GM12865 (cell line): ENCODE measurements at places on chromosomes 7 and 10.
A peak's percentile ranks its signal among the peaks of the same experiment; 100 is the strongest.

GRCh38 chr7:29416276-29416937, 147.2 kb upstream of the PRR15 start:
- no peak for DNase-seq

DNA sequence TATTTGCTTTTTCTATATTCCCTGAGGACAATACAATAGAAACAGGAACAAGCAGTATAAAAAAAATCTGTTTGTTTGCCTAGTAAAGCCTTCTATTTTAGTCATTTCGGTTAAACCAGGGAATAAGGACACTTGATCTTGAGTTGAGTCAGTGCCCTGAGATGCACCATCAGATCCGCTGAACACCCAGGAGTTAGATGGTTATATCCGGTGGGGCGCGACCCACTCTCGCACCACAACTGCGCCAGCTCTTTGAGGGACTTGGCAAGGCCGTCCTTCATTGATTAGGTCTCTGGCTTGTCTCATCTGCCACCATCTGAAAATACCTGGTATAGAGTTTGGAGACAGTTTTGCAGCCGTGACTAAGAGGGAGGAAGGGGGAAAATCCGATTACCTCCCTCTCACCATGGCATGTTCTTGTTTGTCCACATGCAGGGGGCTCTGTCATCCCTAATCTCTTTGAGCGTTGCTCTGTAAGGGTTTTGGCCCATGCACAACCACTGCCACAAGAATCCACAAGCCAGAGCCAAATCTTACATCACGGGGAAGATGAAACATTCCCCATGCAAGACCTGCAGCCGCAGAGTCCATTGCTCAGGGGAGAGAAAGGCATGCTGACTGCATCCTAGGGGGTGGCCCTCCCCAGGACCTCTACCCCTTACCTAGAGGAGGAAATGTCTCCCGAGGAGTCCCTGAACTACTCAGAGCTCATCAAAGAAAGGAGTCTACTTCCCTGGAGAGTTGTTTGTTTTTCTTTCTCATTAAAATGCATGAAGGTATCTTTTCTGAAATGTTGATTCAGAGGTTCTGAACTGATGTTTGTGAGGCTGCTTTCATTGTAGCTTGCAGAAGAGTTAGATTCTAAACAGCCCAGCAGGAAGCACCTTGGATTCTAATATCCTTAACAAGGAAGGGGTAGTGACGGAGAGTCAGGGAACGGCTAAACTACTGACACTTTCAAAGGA, 101.6 kb upstream of the FAM171A1 start:
- no peak for DNase-seq

GRCh38 chr7:80277434-80278427, 143.1 kb downstream of the GNAI1 start:
- DNase-seq: no peak

DNA sequence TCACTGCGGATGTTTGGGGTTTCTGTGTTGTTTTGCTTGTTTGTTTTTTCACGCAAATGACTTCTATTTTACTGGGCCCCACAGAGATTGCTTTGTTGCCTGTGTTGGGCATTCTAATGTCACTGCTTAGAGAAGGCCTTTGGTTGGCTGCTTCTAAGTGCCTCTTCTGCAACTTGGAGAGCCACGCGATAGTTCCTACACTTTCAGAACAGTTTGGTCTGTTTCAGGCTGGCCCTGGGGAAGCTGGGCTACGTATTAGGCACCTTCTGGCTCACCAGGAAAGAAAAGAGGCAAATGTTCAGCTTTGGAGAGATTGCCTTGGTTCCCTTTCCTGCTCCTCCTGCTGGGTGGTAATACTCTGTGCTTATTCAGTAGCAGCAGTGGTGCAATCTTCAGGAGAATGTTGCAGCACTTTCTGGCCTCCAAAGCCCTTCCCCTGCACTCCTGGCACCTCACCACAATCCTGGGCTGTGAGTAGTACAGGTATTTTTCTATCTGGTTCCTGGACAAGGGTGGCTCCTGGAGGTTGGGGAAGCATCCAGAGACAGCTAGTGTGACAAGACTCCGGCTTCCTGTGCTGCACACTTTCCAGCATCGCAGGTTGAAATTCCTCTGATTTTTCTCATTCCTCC, 1.2 kb downstream of the ANTXRL start:
- no peak for DNase-seq

GRCh38 chr10:80493522-80494051, 39.5 kb downstream of the TSPAN14 start:
- DNase-seq: peak; percentile 24

- DNase-seq: no peak
Measured at GRCh38 chr7:2604608-2605174, 27.1 kb upstream of the TTYH3 start.

DNA sequence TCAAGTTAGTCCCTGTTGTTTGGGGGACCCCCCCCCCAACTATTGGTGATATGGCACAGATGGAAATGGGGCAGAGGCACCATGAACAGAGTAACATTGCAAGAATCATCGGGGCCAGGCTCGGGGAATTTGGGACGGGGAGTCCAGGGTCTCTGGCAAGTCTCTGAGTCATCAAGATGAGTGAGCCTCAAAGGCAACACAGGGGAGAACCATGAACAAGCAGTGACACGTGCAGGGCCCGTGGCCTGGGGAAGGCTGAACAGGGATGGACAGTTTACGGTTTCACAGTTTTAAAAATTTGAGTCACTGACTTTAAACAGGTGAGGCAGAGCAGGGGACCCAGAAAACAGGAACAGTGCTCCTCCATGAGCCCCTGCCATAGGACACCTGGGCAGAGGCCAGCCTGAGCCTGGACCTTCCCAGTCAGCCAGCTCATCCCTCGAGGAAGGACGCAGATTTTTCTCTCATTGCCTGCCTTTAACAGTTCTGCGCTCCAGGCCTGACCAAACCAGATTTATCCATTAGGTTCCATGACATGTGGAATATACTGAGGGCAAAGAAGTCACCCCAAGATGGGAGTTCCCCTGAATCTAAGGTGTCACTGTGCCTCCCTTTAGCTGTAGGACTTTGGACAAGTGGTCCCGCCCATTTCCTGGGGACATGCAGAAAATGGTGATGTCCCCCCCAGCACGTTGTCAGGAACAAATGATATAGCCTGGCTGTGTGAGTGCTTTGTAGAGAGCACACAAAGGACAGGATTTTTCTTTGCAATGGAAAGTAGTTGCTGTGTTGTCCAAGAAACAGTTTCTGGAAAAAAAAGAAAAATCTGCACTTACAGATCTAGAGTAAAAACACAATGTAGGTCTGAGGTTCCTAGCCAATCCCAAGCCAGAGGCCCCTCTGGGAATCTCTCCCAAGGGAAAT, 23.8 kb downstream of the CHST15 start:
- no peak for DNase-seq

GRCh38 chr10:78433766-78434535, 400.3 kb downstream of the RPS24 start:
- no peak for DNase-seq

DNA sequence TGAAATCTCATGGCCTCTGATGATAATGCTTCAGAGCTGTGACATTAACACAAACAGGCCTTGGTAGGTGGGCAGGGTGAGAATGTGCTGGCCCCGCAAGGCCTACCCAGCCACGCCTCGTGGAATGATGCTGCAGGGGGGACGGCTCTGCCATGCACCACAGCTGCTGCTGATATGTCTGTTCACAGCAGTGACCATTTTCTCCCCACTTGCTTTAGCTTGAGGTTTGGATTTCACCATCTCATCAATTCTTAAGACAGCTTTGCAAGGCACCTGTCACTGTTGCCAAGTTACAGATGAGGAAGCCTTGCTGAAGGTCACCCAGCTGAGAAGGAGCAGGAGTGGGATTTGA, 128.3 kb downstream of the PTPN20 start:
- DNase-seq: no peak

- DNase-seq: no peak
Measured at GRCh38 chr10:47402641-47403301, 18.7 kb upstream of the ZNF488 start.

- no peak for DNase-seq
Measured at GRCh38 chr10:89390476-89391225, 1.8 kb upstream of the IFIT1 start.

- no peak for DNase-seq
Measured at GRCh38 chr7:12620371-12620770, 49.9 kb downstream of the SCIN start.
